Right cardiac atrium (tissue), 5 donors: ENCODE measurements at places on chromosomes 1 and 21. TPM values are rescaled to one million over a fixed set of nuclear protein-coding genes. Genes with fewer than 3 reads are reported as not detected.

Gene IFNLR1
- total RNA-seq, result 6.1 TPM

Gene LCE2C
- not detected for total RNA-seq

- no peak for DNase-seq
These were observed 30.4 kb upstream of the ZFYVE9 start for GRCh38 chr1:52111492-52111891.

DNA sequence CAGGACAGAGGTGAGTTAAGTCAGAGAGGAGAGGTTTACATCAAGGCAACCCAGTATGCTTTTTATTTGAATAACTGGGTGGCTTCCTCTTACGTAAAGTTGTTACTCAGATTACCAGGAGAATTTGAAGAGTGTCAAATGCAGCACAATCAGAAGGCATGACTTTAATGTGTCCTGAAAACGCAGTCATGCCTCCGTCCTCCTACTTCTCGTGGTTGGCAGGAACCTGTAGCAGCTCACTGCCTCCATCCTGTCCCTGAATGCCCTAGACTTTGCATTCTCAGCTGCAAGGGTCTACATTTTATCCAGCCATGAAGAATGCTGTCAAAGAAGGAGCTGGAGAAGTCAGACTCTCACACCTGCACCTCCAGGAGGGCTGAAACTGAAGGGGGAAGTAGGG, 66.7 kb downstream of the MIS18A start:
- no peak for DNase-seq

- DNase-seq, result no peak
These were observed 371.8 kb downstream of the HHAT start for GRCh38 chr1:210700511-210700910.

DNA sequence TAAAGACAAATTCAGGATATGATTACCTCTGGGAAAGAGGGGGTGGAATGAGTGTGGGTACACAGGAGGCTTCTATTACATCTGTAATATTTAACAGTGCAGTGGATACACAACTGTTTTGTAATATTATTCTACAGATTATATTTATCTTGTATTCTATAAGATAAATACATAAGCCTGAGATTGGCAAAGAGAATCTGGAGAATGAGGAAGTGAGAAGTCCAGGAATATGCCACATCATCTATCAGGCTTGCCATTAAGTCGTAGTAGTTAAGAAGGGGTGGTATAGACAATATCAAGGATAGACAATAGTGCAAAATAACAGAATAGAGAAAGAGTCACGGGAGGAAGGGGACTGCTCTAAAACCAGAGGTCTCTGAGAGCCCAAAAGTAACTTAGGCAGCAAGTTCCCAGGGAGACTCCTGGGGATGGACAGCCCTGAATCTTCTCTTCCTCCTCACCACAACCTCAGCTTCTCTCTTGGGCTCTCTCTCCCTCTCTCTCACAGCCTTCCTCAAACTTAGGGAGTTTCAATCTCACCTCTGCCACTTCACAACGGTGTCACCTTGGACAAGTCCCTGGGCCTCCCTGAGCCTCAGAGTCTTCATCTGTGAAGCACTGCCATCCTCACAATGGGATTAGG, 14.0 kb upstream of the PTAFR start:
- DNase-seq, result no peak

DNA sequence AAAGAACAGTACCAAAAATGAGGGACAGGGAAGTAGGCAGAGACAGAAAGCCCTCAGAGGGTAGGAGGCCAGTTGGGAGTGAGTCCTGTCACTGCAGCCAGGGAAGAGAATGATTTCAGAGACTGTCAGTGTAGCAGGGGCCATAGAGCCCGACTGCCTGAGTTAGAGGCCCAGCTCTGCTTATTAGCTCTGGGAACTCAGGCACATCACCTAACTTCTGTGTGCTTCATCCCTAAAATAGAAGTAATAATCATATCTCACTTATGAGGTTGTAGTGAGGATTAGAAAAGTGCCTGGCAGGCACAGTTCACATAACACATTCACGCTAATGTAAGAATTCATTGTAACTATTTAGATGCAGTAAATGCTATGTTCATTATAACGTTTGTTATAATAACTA, 18.3 kb downstream of the NPL start:
- no peak for DNase-seq
